AG08395 (cell line): ENCODE measurements at places on chromosomes 16 and 17.
A peak's percentile ranks its signal among the peaks of the same experiment; 100 is the strongest.

DNA sequence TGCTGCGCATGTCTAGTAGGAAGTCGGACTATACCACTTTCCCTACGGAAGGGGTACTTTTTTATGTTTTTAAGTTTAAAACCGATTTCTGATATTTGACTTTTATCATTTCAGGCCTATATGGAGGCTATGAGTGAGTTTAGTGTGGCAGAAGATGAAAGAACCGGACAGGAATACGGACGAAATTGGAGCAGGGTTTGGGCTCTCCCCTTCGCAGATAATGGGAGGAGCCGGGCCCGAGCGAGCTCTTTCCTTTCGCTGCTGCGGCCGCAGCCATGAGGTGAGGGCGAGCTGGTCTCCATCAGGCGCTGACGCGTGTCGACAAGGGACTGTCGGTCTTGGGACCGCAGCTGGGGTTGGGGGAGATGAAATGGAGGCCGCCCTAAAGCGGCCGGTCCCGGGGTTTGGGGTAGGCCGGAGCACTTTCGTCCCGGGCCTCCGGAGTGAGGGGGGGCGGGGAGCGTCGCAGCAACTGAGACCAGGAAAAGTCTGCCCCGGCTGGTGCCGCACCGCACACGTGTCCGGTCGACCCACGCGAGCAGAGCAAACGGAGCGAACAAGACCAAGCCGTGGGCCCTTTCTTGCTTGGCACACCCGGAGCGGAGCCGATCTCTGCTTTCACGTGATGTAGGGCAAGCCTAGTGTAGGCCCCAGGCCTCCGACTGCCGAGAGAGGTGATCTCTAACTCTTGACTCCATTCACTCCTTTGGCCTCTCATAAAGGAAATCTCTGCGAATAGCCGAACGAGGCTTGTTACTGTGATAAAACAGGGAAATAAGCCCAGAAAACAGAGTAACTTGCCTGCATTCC is at the start of gene RPL19:
Gene RPL19 (plus strand): TSS at position 214 of the 810 bp plus-strand sequence. CDS start 62 bp downstream, at position 276.
- DNase-seq = peak; percentile 90

- DNase-seq = no peak
Measured at GRCh38 chr16:83742124-83742899, 65.5 kb upstream of the HSBP1 start.

DNA sequence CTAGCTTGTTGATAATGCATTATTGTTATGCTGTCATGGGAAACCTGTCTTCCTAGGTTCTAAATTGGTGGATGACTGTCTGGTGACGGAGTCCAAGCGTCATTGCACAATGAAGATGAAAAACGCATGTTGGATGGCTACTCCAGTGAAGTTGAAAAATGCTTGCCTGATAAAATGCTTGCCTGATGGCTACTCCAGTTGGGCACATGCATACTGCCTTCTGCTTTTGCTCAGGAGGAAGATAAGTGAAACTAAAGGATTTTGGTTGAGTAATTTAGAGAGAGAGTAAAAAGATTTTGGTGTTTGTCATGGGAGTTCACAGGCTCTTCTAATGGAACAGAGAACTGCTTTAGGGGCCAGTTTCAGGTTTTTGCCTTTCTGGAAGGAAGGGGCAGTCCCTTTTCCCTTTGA is 118.6 kb downstream of the PRKCA start:
- DNase-seq = peak; percentile 81

DNA sequence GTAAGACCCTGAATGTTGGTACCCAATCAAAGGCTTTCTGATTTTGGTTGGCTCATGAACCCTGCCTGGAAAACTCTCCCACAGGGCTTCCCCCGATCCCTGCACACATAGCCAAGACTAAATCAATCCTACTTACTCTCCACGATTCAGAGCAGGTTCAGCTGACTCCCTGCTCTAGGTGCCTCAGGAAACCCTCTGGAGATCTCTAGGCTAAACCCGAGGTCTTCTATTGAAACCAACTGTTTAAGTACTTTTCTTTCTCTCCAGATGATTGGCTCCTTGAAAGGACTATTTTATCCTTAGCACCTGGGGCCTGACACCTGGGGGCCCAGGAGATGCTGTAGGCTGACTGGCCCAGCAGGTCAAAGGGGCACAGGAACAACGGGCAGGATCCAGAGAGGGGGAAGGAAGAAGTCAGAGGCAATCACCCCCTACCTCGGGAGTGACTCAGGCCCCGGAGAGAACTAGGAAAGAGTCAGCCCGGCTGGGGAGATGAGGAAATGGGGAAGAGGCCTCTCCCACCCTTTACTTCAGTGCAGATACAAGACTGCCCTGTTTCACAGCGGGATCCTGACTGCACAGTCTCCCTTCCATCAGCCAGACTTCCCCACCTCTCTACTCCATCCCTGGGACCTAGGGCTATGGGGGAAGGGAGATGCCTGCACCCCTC is 2.0 kb downstream of the TBC1D10B start:
- DNase-seq = peak; percentile 51

- DNase-seq = no peak
Measured at GRCh38 chr17:2875608-2876007, 79.4 kb downstream of the RAP1GAP2 start.

DNA sequence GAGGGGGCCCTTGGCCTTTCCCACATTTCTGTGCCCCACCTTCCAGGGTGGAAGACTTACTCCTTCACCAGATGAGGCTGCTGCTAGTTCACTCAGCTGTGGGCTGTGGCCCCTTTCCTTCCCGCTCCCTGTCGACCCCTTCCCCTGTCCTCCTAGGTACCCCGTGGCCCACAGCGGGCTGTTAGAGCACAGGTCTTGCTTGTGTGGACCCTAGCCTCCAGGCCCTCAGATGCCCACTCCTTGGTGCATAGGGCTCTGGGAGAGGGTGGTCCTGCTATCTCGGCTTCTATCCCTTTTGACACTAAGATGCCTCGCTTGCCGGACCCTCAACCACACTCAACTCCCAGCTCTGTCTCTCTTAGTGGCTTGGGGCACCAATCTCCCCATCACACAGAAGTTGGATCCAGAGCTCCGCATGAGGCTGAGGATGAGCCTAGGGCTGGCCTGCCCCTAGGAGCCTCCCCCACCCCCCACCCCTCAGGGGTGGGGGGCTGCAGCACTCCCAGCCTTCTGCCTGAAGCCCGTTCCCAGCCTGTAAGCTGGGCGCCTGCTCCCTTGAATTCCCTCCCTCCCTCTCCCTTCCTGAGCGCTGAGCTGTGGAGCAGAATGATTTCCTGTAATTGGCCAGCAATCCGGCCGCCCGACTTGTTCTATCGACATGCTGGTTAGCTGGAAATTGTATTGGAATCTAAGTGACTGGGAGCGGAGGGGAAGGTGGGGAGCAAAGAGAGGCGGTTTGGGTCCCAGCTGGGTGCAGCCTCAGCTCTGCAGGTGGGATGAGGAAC is 30.9 kb downstream of the DCAKD start:
- no peak for DNase-seq

DNA sequence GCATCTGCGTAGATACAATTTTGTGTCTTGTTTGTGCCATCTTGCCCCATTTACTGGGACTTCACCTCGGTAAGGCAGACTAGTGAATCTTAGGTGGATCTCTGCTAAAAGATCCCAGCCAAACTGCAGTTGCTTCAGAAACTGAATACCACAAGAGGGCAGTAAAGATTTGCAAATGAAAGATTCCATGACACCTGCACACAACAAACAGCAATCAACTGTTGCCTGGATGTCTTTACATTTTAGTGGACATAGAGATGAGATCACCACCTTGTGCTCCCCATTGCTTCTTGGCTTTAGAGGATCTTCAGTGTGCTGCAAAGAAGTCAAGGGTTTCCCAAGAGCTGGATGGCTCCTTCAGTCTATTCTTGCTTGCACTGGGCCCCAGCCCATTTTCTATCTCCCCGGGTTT is 119.2 kb upstream of the CACNG5 start:
- DNase-seq = peak; percentile 75

GRCh38 chr16:8912793-8913192 is 30.6 kb downstream of the LITAFD start:
- DNase-seq = no peak

DNA sequence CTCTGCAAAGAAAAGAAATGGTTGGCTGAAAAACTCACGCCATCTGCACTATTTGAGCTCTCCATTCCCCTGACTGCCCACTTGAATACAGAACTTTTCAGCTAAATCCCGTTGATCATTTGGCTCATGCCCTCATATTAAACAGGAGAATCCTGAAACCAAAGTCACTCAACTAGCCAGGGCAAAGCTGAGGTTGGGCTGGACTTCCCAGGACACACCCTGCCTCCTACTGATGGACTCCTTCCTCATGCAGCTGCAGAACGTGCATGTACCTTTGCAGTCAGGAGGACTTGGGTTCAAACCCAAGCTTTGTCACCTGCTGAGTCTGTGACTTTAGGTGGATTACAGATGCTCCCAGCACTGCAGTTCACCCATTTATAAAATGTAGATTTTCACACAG is 7.7 kb downstream of the ASIC2 start:
- no peak for DNase-seq

DNA sequence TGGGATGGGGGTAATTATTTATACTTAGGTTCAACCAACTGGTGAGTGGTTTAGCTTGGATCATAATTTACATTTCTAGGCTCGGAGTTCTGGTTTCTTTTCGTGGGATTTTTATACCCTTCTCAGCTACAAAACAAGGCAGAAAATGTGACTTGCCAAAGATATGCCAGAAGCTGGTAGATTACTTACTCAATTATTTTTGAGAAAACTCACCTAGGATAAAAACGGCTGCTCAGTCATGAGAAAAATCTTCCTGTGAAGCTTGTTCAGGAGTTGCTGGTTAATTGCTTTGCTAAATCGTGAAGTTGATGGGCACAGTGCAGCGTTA is 1.1 kb downstream of the NDEL1 start:
- no peak for DNase-seq

DNA sequence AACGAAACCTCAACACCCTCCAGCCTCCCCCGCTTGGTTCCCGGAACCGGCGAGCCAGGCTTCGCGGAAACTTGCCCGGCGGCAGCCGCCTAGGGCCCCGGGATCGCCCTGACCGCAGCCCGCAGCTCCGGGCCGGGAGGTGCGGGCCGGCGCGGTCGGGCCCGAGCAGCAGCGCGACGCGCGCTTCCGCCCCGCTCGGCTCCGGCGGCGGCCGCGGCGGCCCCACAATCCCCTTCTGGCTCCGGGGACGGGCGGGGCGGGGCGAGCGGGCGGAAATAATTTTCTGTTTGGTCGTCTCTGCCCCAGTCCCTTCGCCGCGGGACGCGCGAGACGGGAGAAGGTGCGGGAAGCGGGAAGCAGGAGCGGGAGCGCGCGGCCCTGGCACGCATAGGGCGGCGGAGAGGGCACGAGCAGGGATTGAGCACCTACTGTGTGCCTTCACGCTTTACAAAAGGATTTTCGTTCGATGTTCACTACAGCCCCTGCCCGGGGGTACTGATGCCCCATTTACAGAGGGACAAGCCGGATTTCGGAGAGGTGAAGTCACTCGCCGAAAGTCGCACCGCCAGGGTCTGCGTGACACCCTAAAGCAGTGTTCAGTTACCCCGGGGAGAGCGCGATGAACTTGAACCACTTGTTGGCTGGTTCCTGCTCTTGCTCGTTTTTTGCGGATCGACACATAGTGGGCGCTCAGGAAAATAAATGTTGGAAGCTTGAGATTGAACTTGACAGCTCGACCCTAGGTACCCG is 2.7 kb upstream of the MLLT6 start:
- peak; percentile 87 for DNase-seq

- DNase-seq = no peak
Measured at GRCh38 chr16:7044331-7044730, 288.3 kb upstream of the RBFOX1 start.

DNA sequence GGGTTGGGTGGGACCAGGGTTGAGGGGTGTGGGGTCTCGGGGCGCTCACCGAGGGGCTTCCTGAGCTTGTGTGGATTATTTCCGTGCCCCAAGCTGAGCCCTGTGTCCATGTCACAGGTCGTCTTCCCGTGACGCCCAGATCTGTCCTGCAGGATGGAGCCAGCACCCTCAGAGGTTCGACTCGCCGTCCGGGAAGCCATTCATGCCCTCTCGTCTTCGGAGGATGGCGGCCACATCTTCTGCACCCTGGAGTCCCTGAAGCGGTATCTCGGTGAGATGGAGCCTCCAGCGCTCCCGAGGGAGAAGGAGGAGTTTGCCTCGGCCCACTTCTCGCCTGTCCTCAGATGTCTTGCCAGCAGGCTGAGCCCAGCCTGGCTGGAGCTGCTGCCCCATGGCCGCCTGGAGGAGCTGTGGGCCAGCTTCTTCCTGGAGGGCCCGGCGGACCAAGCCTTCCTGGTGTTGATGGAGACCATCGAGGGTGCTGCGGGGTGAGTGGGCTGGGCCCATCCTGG is 1.0 kb downstream of the TELO2 start:
- DNase-seq = peak; percentile 91

DNA sequence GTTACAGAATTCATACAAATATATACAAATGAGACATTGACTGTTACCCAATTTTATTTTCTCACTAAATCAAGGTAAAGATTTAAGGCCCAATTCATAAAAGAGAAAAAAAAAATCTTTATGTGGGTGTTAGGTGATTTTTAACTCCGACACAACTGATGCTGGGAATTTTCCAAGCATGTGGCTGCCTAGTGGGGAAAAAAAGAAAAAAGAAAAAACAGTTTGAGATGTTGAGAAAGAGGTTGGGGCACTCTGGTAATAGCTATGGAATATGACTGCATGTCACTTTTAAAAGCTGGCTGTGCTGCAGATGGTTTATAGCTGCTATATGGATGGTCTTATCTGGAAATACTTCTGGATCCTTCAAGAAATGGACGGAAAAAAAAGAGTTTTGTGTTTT is 739.9 kb upstream of the SOX9 start:
- DNase-seq = no peak

GRCh38 chr16:47627085-47627639 is 166.0 kb downstream of the PHKB start:
- no peak for DNase-seq

- no peak for DNase-seq
Measured at GRCh38 chr16:16007743-16008111, 58.3 kb downstream of the ABCC1 start.

- no peak for DNase-seq
Measured at GRCh38 chr17:13962716-13963240, 106.5 kb upstream of the COX10 start.

DNA sequence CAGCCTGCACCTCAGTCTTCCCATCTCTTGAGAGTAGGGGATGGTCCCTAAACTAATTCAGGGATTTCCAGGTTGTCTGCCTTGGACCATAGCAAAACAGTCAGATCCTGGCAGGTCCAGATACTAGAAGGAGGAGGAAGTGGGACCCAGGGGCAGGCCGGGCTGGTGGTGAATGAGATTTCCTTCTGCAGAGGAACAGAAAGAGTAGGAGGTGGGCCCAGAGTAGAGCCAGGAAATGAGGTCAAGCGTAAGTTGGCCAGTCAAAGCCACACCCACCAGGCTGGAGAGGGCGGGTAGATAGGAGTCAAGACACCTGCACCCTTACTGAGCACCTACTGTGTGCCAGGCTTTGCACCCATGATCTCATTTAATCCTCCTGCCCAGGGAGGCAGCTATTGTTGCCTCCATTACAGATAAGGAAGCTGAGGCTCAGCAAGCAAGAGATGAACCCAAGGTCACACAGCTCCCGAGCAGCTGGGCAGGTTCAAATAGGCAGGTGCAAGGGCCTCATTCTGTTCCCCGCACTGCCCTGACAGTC is 2.6 kb downstream of the CDH5 start:
- no peak for DNase-seq

- DNase-seq = no peak
Measured at GRCh38 chr17:81706232-81706611, 3.1 kb downstream of the MRPL12 start.
